ENCODE measurements at places on chromosomes 1 and 21.

GRCh38 chr1:228154021-228154669, 4.4 kb downstream of the GJC2 start:
- no peak for DNase-seq

- DNase-seq, result no peak
Measured at GRCh38 chr1:30034627-30035521, 688.5 kb downstream of the MATN1 start.

DNA sequence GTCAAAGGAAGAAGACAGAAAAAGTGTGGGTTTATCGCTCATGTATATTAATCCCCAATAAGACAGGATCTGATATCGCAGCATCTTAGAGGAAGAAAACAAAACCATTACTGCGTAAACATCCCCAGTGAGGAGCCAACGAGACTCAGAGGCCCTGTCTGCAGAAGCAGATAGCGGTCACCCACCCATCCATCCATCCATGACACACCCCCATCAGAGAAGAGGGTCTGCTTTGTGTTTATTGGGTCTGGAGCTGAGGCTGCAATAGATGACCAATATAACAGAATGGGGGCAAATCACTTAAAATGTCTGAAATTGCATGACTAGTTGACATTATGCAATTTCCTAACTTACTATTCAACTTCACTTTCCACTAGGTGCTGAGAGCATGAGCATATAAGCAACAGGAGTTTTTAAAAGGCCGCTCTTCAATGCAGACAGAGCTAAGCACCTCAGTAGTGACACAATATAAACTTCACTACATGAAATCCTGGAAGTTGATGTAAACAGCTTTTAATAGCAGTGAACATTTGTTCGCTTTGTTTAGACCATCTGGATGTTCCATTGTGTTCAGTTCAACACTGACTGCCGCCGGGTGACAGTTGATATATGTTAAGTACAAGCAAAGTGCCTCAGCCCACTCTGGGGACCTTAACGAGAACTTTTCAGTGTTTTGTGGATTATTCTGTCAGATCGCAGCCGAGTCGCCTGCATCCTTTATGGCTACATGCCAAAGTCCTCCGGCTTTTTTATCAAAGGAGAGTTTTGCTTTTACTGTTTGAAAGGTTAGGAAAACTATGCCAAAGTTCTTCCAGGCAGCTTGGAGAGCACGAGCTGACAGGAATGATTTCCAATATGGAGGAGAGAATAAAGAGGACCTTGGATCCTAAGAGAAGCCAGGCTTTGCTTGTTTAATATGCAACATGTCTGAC, 167.5 kb downstream of the ZNF281 start:
- DNase-seq, result no peak

- no peak for DNase-seq
Measured at GRCh38 chr1:94236013-94236491, 1.3 kb downstream of the ARHGAP29 start.

DNA sequence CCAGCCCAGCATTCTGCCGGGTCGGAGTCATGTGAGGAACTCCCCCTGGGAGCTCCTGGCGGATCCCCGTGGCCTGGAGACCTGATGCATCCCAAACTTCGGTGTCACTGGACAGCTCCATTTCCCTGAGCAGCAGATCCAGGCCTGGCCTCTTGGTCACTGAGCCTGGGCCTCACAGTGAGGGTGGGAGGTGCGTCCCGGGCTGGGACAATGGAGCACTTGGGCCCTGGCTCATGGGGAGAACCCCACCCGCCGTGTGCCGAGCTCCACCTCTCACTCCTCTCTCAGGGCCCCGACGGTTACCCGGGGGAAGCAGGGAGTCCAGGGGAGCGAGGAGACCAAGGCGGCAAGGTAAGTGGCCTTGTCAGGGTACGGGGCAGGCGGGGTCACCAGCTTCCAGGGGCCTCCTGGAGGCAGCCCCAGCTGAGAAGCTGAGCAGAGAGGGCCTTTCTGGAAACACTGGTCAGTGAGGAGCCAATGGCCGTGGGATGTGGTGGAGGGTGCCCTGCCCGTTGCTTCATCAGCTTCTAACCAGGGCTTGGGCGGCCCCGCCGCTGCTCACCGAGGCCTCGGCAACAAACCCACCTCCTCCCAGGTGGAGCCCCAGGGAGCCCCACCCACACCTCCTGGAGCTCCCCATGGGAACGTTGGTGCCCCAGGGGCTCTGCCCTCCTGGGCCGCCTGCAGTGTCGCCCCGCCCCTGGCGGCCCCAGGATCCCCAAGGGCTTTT, 19.8 kb downstream of the COL6A2 start:
- no peak for DNase-seq

GRCh38 chr1:166189126-166189525, 22.3 kb upstream of the FAM78B start:
- no peak for DNase-seq

GRCh38 chr1:92839442-92839841, 7.6 kb downstream of the RPL5 start:
- no peak for DNase-seq

- DNase-seq, result no peak
Measured at GRCh38 chr1:10676963-10677362, 119.5 kb downstream of the CASZ1 start.

GRCh38 chr1:29094433-29094832, 29.3 kb downstream of the TMEM200B start:
- no peak for DNase-seq

GRCh38 chr1:8010080-8010664, 15.9 kb downstream of the ERRFI1 start:
- no peak for DNase-seq

GRCh38 chr1:233172201-233172600, 123.3 kb downstream of the PCNX2 start:
- no peak for DNase-seq

- no peak for DNase-seq
Measured at GRCh38 chr1:43600033-43601020, 49.6 kb upstream of the KDM4A start.

DNA sequence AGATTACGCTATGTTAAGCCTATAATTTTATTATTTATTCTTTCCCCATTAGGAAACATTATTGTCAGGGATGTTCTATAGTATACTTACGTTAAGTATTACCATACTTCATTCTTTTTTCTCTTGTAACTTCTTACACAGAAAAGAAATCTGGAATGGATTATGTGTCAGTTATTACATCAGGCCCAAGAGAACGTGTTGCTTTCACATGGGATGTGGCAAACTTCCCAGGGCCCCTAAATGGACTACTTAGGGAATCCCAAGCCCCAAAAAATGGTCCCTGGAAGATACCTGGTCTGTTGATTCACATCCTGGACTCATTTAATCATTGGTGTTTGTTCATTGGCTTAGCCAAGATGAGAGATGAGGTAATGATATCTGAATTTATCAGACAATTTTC, 249.8 kb downstream of the NRIP1 start:
- no peak for DNase-seq

All from CD4-positive, alpha-beta T cell treated with Interleukin-6 at 100 ng/mL for 8 hours (primary cell).